Kidney glomerular epithelial cell (primary cell): ENCODE measurements at places on chromosomes 11 and 22.

- no peak for DNase-seq
Observed at GRCh38 chr11:72012091-72012630, 13.5 kb downstream of the IL18BP start.

DNA sequence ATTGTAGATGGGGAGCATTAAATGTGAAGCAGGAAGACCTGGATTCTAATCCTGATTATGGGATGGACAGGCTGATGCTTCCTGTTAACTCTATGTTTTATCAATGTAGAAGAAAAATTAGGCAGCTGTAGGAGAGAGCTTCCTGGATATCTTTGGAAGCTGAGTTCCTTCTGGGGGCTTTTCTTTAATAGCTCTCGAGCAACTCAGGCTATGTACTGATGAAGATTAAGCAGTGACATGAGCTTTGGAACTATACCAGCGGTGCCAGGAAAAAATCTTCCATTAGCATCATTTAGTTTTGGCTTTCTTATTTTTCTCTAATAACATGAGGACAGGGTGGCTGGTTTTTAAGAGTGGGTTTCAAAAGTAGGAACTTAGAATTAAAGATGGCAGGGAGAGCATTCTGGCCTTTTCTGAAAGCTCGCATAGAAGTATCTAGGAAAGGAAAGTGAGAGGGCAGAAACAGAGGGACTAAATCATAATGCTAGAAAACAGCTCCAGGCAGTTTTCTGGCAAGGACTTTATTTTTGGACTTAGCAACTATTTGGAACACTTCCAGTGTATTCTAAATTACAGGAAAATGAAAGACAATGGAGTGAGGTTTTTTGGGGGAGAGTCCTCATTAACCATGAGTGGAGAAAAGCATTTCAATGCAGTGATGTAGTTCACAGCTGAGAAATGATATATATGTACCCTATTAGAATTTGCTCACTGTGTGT, 69.2 kb upstream of the RRM1 start:
- DNase-seq: no peak

- DNase-seq: peak; percentile 69
Observed at GRCh38 chr11:93895106-93895862, 44.9 kb upstream of the VSTM5 start.

DNA sequence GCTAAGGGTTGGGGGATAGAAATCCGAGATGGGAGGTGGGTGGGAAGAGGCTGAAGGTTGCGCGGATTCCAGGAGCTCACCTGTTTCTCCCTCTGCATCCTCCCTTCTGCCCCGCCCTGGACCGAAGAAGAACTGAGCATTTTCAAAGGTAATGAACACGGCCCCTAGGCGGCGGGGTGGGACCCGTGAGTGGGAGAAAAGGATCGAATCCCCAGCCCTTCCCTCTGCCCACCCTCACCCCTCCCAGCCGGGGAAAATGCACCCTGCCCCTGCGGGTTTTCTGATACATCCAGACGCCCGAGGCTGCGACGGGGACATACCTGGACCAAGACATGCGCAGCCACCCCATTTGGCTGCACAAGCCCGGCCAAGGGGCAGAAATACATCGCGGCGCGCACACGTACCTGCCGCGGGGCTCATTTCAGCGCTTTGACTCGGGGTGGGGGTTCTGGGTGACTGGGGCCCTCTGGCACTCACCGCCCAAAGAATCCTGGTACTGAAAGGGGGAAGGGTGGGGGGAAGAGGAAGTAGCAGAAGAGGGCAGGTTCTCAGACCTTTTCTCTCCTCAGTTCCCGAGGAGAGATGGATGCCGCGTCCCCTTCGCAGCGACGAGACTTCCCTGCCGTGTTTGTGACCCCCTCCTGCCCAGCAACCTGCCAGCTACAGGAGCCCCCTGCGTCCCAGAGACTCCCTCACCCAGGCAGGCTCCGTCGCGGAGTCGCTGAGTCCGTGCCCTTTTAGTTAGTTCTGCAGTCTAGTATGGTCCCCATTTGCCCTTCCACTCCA, 6.0 kb downstream of the VSIG2 start:
- no peak for DNase-seq

DNA sequence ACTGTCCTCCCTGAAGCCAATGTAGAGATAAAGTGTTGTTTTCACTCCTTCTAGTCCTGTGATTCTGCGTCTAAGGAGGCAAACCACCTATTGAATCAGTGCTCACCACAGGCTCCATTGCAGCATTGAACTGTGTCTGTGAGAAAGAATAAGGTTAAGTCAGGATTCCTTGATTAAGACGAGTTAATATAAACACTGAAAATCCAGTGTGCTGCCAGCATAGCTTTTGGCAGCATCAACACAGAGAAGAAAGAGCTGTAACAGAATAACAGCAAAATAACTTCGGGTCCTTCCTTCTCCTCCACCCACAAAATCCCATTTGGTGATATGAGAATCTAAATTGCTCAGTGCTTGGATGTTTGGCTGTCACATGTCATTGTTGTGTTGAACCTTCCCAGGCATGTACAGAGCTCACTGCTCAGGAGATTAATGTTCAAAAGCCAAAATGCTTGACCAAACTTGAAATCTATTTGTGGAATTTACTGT, 185.2 kb upstream of the DDI1 start:
- peak; percentile 99 for DNase-seq

DNA sequence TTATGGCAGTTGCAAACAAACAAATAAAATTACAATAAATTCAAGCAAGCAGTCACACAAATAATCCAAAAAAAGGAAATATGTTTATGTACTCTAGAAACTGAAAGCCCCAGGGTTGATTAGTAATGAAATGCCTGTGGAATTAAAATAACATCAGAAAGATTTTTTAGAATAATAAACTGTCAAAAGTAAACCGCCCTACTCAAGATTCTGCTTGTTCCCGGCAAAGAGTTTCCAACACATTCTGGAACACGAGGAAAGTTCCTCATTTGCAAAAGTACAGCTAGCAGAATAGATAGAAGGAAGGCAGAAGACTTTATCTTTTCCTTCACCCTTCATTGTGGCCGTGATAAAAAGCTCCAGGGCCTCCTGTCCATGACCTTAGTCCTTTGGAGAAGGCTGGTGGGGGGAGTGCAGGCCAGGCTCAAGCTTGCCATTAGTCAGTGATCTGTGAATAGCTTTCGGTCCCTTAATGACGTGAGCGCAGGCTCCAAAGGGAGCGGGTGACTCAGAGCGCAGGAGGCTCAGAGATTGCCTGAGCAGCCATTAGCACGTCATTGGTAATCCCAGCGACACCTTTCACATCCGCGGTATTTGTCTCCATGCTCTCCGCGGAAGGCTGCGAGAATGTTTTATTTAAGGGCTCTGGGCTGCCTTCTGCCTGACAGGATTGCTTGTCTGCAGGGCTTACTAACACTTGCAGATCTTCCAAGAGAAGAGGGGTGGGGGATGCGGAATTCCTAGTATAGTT, 458.3 kb downstream of the METTL15 start:
- DNase-seq: peak; percentile 68

GRCh38 chr11:67317888-67318555, 14.7 kb downstream of the SSH3 start:
- DNase-seq: no peak

DNA sequence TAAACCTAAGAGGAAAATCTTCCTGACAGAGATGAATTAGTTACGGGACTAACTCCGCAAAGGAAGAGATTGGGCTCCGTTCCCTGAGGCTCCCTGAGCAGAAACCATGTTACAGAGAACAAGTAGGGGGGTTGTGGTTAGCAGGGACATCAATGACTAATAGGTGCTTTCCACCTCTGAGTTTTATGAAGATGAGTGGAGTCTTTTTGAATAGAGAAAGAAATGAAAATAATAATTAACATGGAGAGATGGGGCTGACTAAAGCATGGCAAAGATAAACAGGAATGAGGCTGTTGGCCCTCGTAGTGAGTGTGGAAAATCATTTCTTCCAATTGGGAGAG, 47.5 kb upstream of the PICALM start:
- DNase-seq: peak; percentile 98

- DNase-seq: no peak
Observed at GRCh38 chr11:124970925-124971324, 16.9 kb downstream of the CCDC15 start.

DNA sequence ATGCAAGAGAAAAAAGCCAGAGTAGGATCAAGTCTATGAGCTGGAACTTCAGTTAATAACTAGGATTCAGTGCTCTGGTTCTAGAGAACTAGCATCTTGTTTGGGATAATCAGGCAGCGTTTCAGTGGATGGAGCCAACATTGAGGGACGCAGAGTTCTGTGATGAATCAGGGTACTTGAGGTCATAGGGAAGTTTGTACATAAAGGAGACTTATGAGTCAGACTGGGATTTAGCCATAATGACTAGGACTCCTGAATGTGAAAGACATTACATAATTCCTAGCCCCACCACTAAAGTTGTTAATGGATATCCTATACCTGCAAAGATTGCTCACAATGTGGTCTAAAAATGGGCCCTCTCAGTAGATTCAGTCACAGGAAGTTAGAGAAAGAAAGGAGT, 6.8 kb downstream of the SLN start:
- DNase-seq: peak; percentile 79

DNA sequence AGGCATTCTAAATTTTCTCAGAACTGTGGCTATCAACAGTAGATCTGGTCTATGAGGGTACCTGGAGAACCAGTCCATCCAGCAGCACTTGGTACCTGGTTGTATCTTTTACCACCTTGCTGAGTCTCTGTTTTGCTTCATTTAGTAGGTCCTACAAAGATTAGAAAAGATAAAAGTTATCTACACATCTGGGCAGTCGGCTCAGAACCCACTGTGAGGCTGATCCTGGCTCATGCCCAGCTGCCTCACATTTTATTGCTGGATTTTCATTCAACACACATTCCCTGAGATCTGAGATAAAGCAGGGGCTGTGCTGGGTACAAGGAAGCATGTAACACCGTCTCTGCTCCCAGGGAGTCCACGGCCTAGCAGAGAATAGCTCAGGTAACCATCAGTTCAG, 27.5 kb downstream of the ATP6V1E1 start:
- no peak for DNase-seq

- DNase-seq: no peak
Observed at GRCh38 chr11:76653674-76654284, 16.8 kb downstream of the LRRC32 start.
